Right hindlimb (tissue), 1 donor: ENCODE measurements at places on chromosomes 13 and 19.

DNA sequence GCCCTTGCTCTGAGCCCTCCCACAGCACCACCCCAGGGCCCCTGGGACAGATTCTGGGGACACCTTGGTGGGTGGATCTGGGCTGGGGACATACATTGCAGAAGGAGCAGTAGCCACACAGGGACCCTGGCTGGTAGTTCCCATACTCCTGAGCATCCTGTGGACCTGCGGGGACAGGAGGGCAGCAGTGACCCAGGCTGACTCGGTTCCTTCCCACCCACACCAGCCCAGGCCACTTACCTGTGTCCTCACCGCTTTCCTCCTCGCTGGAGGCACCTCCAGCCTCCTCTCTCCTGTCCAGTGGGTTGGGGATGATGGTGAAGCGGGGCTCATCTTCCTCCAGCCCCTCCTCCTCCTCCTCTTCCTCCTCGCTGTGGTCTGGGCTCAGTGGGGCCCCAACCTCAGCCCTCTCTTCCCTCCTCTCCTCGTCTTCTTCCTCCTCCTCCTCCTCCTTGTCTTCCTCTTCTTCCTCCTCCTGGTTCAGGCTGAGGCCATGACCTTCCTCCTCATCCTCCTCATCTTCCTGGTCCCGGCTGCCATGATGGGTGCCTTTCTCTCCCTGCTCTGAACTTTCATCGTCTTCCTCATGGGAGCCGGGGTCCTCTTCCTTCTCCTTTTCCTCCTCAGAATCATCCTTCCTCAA lies 1.9 kb downstream of the HRC start:
- no peak for DNase-seq

- DNase-seq = no peak
These were observed 39.8 kb upstream of the SLC15A1 start for GRCh38 chr13:98792321-98792720.

- peak; percentile 75 for DNase-seq
These were observed 236.0 kb downstream of the PCDH9 start for GRCh38 chr13:66994097-66994496.

- no peak for DNase-seq
These were observed at the start of gene PTH2 for GRCh38 chr19:49423071-49423984. Gene PTH2, minus strand, starts transcription at chr19:49423441. Its CDS starts 102 bp downstream, at chr19:49423339.

DNA sequence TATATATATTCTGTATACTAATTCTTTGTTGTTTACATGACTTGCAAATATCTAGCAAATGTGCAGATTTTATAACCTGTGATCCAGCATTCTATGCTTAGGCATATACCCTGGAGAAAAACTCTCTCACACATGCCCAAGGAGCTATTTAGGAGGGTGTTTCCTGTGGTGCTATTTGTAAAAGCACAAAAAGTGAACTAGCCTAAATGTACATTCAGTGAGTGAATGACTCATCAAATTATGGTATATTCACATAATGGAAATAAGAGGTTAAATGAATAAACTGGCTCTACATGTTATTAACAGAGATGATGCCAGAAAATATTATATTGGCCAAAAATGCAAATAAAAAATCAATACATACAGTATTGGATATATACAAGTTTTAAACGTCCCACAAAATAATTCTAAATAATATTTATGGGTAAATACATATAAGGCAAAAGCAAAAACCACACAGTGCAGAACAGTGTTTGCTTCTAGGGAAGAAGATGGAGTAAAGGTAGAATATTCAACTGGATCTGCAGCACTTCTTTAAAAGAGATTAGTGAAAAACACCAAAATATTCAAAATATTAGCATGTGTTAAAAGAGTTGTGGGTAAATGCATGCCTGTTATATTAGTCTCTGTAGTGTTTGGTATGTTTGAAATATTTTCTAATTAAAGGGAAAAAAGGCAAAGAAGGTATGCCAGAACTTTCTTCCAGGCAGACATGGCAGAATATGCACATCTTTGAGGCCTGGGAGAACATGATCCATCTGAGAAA lies 344.7 kb downstream of the KLF5 start:
- DNase-seq = no peak

- peak; percentile 30 for DNase-seq
These were observed 122.0 kb downstream of the ENOX1 start for GRCh38 chr13:43664700-43665191.

DNA sequence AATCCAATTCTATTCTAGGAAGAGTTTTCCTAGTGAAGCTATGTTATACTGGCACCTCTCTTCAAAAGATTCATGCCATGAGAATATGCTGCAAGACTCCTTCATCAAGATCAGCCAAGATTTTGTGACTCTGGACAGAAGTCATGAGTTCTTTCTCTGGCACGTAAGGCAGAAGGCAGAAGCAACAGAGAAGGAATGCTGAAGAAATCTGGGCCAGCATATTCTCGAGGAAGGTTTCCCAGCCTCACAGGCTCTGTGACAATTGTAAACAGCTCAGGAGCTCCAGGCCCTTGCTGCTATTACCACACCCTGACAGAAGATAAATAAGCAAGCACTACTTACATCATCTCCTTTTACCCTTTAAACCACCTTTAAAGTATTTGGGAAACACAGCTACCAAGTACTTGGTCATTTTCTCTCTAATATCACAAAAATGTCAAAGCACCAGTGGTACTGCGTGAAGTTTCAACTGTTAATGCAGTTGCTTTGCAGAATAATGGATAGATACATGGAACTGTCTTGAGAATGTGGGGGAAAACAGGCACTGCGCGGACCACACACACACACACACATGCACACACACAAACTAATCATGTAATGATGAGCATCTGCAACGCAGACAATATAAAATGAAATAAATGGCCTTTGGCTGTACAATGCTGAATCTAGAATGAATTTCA lies 55.4 kb downstream of the INTS6 start:
- DNase-seq = no peak

DNA sequence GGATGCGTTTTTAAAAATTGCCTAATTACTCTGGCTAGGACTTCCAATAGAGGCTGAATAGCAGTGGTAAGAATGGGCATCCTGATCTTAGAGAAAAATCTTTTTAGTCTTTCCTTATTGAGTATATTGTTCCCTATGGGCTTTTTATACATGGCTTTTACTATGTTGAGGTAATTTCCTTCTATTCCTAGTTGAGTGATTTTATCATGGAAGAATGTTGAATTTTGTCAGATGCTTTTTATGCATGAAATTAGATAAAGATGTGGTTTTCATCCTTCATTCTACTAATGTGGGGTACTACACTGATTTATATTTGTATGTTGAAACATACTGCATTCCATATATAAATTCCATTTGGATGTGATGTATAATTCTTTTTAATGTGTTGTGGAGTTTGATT lies 2673.8 kb downstream of the PCDH9 start:
- DNase-seq = no peak

DNA sequence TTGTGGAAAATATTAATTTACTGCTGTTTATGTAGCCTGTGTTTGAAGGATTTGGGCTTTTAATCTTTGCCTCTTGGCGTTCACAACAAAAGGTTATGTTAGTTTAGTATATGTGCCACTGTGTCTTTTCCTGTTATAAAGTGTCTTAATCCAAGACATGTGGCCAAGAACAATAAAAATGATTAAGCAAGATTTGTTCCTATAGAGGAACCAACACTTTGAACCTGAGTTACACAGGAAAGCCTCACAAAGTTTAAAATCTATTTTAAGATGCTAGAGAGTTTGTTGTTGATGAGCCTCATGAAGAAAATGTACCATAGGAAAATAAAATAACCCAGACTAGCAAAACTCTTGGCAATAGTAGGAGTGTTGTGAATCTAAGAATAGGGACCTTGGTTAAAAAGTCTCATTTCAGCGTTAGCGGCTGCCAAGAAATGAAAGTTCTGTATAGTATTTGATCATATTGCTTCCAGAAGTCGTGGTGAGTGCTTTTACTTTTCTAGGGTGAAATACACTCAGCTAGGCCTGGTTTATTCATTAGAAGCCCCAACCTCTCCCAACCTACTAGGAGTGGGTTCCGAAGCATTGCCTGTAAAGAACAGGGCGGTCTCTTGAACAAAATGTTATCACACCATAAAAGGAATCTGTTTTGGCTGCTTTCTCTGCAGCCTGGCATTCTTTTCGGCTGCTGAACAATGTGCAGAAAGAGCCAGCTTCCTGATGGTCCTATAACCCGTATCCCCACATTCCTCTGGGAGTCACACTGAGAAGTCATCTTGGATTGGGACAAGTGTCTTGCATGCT lies 102.6 kb downstream of the LRCH1 start:
- DNase-seq = peak; percentile 47

- no peak for DNase-seq
These were observed 14.1 kb downstream of the PRR36 start for GRCh38 chr19:7859831-7860713.

GRCh38 chr19:34332027-34332760 lies 32.8 kb upstream of the GPI start:
- no peak for DNase-seq

- DNase-seq = peak; percentile 13
These were observed 6.2 kb downstream of the NDUFA11 start for GRCh38 chr19:5897189-5897969.

- no peak for DNase-seq
These were observed 46.3 kb downstream of the URI1 start for GRCh38 chr19:29988351-29988750.

- no peak for DNase-seq
These were observed 147.2 kb downstream of the MYO16 start for GRCh38 chr13:108776650-108777049.

DNA sequence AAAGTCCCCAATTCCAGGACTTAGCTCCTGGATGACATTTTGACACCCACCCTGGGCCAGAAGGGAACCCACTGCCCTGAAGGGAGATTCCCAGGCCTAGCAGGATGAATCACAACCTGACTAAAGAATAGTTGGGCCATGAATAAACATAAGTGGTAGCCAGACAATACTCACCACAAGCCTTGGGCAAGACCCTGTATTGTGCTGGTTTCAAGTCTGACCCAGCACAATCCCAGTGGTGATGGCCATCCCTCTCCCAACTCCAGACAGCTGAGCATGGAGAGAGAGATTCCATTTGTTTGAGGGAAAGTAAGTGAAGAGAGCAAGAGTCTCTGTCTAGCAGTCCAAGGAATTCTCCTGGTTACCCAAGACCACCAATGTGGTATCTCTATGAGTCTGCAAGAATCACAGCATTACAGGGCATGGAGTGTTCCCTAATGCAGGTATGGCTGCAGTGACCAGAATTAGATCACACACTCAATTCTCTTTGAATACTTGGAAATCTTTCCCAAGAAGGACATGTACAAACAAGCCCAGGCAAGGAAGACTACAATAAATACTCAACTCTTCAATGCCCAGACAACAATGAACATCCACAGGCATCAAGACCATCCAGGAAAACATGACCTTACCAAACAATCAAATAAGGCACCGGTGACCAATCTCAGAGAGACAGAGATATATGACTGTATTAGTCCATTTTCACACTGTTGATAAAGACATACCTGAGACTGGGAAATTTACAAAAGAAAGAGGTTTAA lies 158.0 kb downstream of the VWA8 start:
- DNase-seq = no peak

DNA sequence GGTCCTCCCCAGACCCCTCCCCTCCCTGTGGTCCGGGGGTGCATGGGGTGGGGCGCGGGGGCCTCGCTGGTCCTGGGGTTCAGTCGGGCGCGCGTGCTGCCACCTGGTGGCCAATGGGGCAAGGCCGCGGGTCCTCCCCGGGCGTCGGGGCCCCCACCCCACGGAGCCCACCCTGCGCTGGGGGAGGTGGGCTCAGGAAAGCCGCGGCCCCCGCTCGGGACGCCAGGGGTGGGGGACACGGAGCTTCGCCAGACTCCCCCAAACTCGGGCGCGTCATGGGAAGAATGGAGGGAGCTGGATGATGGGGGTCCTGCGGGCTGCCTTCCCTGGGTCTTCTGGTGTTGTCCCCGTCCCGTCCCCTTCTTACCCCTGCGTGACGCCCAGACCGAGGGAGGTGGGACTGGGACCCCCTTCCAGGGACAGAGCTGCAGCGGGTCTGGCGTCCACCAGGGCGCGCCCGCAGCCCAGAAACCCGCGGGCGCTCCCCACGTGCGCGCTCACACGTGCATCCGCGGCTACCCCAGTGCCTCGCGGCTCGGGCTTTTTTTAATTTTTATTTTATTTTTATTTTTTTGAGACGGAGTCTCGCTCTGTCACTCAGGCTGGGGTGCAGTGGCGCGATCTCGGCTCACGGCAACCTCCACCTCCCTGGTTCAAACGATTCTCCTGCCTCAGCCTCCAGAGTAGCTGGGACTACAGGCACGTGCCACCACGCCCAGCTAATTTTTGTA lies 19.8 kb upstream of the TCF3 start:
- no peak for DNase-seq

DNA sequence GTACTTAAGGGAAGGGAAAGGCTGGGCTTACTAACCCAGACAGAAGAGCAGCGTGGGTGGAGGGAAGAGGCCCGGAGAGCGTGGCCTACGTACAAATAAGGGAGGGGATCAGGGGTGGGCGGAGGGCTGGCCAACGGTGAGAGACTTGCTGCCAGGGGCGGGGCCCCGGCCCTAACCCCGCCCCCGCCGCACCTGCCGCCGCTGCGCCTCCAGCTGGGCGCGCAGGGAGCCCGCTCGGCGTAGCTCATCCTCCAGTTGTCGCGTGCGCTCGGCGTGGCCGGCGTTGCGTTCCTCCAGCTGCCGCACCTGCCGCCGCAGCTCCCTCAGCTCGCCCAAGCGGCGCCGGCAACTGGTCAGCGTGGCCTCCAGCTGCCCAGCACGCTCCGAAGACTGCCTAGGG lies 5.7 kb downstream of the HOOK2 start:
- peak; percentile 69 for DNase-seq

DNA sequence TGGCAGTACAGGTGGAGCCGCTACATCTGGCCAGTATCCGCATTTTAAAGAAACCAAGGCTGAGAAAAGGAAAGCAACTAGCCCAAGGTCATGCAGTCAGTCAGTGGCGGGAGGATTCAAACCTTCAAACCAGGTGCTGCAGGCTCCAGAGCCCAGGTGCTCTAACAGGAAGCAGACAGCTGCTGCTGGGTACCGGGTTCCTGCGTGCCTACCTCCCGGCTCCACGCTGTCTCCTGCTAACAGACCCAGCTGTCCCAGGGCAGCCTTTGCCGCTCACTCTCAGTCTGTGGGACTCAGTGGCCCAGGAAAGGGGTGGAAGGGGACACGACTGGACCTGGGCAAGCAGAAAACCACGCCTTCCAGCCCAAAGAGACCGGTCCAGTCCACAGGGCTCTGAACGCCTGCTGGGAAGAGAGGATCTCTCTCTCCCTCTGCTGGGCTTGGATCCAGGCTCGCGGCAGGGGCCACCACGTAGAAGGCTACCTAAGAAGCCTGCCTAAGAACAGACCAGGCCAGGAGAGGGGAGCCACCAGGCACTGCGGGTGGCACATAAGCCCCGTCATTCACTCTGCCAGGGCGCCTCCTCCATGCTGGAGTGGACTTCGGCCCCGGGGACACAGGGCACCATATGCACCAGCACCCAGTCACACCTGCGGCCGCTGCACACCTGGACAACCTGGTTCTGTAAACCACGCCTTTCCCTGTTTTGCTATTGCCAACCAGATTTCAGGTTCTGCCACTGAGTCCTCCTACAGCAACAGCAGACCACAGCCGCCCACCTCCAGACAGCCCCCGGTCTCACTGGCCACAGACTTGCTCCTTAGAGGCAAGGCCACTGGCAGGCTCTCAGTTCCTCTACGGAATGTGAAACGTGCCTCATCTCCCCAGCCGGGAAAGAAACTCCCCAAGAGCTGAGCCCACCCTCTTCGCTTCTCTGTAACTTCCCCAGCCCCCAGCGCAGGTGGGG lies 4.6 kb downstream of the DAPK3 start:
- no peak for DNase-seq

- DNase-seq = no peak
These were observed 16.7 kb downstream of the KLF5 start for GRCh38 chr13:73075546-73075945.
